ENCODE measurements at places on chromosomes 1 and 21.
A peak's percentile ranks its signal among the peaks of the same experiment; 100 is the strongest.

DNA sequence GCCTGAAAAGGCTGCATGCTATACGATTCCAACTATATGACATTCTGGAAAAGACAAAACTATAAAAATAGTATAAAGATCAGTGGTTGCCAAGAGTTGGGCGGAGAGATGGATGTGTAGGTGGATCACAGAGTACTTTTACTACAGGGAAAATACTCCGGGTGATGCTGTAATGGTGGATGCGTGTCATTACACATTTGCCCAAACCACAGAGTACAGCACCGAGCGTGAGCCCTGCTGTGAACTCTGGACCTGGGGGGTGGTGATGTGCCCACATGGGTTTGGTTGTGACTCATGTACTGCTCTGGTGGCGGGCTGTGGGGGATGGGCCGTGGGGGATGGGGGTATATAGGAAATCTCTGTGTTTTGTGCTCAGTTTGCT, 162.7 kb upstream of the COL6A1 start:
- DNase-seq, result peak; percentile 68

DNA sequence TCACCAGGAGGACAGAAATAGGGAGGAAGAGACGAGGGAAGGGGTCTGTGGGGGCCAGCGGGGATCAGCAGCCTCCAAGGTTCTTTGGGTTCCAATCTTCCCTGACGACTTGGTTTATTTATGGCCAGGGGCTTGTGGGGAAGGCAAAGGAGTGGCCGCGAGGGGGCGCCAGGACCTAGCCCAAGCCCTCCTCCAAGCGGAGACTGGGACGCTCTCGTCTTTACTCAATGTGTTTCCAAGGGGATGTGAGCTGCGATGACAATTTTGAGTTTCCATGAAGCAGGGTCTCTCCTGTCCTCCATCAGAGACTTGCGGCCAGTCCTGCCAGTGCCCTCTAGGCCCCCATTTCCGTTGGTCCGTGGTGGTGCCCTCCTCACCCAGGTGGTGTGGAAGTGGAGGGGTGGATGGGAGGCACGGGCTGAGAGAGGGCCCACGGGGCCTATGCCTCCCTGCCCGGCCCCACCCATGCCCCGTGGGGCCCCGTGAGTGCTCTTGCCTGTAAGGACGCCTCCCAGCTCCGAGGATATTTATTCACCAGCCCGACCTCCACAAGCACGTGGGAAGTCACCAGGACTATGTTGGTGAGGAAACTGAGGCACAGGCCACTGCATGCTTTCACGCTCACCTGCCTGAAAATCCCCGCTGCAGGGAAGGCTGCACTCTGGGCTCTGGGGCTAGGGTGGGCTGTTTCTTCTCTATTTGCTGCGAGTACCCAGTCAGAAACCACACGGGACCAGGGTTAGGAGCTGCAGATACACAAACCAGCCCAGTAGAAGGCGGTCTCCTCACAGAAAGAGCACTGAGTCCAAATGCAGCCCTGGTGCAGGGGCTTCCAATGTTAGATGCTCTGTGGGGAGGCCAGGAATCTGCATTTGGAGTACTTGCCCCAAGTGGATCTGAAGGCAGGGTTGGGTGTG, 26.5 kb downstream of the DMRTB1 start:
- peak; percentile 91 for DNase-seq

- no peak for DNase-seq
Observed at GRCh38 chr1:212981571-212982328, 31.4 kb downstream of the VASH2 start.

DNA sequence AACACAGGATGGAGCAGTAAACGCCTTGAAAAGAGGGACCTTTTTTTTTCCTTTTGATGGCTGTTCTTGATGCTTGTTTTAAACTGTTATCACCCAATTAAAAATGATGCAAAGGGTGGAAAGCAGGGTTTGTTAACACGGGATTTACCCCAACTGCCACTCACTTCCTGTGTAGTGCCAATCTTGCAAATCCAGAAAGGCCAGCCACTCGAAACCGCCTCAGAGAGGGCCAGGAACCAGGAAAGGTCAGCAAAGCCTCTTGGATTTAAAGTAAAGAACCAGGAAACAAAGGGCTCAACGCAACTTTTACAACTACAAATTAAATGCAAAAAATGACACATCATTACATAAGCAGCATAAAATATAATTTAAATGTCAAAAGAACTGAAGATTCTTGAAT, 347.4 kb downstream of the PDE4B start:
- DNase-seq, result no peak

DNA sequence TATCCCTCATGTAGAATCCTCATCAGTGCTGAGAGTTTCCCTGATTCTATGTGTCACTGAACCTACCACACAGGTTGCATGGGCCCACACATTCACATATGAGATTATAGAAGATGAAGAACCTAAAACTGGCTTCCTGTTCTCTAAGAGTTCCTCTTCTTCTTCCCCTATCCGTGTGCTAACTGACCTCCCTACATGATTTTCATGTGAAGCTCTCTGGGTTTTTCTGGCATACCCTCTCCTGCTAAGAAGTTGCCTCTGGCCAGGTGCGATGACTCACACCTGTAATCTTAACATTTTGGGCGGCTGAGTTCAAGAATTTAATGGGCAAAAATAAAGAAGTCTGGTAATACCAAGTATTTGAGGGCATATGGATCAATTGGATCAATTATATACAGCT, 5.5 kb upstream of the CD244 start:
- no peak for DNase-seq

DNA sequence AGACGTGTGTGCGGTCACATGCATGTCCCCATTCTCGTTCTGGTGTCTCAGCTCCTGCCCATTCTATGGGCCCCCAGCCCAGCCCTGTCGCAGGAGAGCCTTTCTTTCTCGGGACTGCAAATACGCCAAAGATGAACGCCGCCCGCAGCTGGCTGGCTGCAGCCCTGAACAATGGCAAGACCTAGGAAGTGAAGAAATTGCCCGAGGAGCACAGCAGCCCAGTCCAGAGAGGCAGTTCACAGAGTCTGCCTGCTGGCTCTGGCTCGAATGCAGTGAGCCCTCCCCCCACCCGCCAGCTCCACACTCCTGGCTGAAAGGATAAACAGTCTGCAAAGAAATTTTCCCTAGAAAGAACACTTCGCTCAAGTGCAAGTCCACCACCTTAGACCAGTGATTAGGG, 23.3 kb downstream of the PAX7 start:
- no peak for DNase-seq

GRCh38 chr1:54095546-54096226, 42.3 kb downstream of the TCEANC2 start:
- DNase-seq, result no peak

GRCh38 chr1:211938561-211938997, 96.8 kb downstream of the INTS7 start:
- no peak for DNase-seq

GRCh38 chr1:33640114-33640660, 167.7 kb downstream of the ZSCAN20 start:
- no peak for DNase-seq

DNA sequence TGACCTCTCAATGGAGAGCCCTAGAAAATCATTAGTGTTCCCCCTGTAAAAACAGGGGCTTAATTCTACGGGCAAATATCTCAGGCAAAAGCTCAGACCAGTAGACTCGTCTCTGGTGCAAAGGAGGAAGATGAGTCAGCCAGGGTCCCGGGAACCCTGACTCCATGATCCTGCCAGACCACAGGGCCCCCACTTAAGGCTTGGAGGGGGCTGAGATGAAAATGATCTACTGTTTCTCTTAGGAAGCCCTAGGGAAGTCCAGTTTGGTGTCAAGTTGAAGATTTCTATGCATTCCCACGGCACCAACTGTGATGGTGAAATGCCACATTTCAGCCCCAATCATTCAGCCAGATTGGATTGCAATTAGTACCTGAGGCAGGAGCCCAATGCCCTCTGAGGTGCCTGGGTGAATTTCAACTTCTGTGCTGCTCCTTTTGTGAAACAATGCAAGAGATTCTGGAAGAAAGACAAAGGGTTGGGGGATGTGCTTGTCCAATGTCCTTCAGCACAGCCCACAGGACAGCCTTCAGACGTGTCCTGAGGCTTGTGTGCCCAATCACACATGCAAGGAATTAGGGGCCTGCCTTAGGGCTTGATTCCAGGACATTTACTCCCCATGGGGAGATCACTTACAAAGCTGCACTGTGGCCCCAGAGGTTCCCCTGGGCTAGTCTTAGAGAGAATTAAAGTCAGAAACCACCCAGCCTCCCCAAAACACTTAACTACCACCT, 18.1 kb downstream of the NAV1 start:
- peak; percentile 33 for DNase-seq

All from AG20443 (cell line).